ENCODE measurements at places on chromosomes 13 and 19.

DNA sequence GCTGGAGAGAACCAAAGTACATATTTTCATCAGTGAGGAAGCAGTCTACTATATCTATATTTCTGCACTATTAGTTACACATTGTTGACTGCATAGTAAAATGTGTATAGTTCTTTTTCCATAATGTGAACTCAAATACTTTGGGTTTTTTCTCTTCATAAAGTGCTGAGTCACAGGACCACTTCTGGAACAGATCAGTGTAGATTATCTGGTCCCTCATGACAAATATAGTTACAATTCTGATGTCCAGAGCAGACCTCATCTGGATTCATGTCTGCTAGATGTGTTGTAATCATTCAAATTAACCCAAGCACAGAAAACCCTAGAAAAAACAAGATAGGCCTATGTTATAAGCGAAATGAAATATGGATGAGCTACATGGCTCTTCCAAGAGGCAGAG, 171.4 kb downstream of the SUCLA2 start:
- DNase-seq = no peak

DNA sequence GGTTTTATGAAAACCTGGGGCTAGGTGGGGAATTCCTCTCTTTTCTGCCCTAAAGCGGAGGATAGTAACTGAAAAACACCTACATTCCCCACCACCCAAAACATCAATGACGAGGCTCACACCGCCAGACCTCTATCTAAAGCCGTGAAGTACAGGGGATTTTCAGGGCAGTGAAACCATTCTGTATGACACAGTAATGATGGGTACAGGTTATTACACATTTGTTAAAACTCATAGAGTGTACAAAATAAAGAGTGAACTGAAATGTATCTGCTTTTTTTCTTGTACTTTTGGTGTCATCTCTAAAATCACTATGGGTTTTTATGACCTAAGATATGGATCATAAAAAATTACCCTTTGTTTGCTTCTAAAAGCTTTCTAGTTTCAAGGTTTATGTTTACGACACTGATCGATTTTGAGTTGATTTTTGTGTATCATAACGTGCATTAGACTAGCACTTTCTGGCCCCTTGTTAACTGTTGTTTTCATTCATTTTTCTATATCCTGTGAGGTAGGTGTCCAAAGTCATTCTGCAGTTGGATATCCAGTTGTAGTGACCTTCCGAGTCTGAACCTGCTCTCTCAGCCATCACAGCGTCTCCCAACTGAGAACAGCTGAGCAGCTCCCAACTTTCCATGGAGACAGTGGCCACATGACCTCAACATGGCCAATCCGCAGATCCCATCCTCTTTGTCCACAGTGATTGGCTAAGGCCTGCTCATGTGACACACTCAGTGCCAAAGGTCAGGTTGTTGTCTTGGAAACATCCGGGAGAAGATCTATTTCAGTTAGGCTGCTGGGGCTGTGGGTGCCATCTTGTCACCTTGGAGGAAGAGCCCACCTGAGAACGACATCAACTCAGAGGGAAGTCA, 10.3 kb downstream of the MBD3L2B start:
- no peak for DNase-seq

- DNase-seq = no peak
These were observed 10.4 kb downstream of the CLASRP start for GRCh38 chr19:45049073-45049736.

- no peak for DNase-seq
These were observed 414.2 kb downstream of the KLF5 start for GRCh38 chr13:73473016-73473415.

DNA sequence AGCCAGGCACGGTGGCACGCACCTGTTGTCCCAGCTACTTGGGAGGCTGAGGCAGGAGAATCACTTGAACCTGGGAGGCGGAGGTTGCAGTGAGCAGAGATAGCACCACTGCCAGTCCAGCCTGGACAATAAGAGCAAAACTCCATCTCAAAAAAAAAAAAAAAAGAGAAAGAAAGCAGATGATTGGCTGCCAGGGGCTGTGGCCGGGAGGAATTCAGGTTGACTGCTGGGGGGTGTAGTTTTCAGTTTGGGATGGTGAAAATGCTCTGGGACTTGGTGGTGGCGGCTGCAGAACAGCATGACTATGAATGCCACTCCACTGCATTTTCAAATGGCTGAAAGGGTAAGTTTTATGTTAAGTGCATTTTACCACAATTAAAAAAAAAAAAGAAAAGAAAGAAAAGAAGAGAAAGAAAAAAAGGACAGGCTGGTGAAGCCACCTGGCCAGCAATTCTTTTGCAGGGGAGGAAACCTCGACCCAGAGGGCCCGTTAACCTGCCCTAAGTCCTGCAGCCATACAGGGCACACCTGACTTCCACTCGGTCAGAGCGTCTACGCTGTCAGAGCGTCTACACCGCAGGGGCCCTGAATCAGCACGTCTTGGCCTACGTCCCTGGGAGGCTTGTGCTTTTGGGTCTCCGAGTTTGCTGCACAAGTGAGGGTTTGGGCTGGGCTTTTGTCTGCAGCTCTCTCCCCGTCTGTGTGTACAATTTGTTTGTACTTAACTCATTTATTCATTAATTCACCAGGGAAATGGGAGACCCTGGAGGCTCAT, 3.6 kb downstream of the ISOC2 start:
- DNase-seq = no peak

DNA sequence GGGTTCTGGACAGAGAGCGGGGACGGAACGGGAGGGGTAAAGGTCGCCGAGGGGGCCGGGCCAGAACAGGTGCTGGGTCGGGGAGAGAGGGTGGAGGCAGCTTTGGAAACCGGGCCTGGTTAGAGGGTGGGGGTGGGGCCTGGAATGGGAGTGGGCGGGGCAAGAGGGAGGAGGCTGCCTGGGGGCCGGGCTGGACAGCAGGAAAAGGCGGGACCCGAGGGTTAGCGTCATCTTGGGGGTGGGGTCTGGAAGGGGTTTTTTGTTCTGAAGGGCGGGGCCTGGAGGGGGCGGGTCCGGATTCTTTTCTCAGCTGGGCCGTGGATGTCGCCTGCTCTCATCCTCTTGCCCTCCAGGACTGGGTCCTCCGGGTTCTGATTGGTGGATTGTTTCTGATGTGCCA, 4.3 kb upstream of the ZNF813 start:
- DNase-seq = no peak

GRCh38 chr19:55304279-55304978, 20.6 kb downstream of the BRSK1 start:
- no peak for DNase-seq

GRCh38 chr13:38401276-38401675, 51.6 kb downstream of the UFM1 start:
- no peak for DNase-seq

DNA sequence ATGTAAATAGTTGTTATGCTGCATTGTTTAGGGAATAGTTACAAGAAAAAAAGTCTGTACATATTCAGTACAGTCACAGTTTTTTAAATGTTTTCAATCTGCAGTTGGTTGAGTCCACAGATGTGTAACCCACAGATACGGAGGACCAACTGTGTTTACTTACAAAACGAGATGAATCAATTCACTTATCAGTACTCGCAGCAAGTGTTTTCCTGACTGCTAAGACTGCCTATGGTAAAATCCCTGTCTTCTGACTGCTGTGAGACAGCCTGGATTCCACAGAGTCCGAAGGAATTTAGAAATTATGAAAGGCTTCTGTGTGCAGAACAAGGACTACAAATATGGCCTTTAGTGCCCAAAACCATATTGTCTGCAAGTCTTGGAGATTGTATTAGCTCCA, 45.7 kb upstream of the C1QTNF9 start:
- no peak for DNase-seq

DNA sequence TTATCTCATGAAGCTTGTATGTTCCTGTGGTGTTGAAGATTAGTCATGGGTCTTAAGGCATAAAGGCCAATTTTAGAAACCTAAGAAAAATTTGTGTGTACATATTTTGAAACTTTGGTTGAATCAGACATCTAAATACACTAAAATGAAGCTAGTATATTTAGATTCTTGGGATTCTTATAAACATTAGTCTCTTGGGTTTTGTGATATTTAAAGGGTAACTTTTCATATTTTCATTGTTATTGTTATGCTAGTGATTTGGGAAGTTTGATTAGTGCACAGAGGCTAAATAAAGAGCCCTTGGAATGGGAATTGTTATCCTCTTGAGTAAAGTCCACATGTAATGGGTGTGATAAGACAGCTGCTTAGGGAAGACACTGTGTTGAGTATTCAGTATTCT, 24.5 kb downstream of the UBA2 start:
- DNase-seq = no peak

DNA sequence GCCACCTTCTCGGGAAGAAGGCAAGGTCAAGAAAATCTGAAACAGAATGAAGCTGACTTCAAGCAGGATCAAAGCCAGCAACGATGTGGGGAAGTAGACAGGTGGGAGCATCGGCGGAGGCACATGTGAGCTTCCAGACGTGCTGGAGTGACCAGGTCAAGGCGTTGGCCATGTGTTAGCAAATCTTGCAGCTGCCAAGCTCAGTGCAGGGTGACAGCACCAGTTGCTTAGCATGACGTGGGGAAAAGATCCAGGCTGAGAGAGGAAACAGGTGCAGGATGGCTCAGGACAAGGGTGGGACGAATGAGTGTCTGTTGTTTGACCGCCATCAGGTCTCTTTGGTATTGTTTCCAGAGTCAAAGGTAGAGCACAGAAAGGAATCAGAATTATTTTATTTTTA, 92.3 kb downstream of the TNFSF13B start:
- DNase-seq = no peak

DNA sequence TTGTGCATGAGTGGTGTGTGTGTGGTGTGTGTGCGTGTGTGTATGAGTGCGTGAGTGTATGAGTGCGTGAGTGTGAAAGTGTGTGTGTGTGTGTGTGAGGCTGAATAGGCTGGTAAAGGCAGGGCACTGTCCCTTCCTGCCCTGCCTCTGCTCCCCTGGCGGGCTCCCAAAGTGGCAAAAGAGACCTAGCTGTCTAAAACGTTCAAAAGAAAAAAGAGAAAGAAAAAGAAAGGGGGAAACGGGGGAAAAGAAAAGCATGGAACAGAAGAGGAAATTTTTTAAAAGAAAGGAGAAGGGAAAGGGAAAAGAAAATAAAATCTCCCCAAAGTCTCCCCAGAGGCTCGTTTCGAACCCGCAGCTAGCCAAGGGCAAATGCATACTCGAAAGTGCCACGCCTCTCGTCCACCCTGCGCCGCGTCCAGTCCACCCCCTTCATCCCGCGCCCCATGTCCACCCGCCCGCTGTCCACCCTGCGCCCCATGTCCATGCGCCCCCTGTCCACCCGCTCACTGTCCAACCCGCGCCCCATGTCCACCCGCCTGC, 37.0 kb upstream of the FLT1 start:
- no peak for DNase-seq

GRCh38 chr13:20472531-20472930, 53.1 kb downstream of the CRYL1 start:
- no peak for DNase-seq

DNA sequence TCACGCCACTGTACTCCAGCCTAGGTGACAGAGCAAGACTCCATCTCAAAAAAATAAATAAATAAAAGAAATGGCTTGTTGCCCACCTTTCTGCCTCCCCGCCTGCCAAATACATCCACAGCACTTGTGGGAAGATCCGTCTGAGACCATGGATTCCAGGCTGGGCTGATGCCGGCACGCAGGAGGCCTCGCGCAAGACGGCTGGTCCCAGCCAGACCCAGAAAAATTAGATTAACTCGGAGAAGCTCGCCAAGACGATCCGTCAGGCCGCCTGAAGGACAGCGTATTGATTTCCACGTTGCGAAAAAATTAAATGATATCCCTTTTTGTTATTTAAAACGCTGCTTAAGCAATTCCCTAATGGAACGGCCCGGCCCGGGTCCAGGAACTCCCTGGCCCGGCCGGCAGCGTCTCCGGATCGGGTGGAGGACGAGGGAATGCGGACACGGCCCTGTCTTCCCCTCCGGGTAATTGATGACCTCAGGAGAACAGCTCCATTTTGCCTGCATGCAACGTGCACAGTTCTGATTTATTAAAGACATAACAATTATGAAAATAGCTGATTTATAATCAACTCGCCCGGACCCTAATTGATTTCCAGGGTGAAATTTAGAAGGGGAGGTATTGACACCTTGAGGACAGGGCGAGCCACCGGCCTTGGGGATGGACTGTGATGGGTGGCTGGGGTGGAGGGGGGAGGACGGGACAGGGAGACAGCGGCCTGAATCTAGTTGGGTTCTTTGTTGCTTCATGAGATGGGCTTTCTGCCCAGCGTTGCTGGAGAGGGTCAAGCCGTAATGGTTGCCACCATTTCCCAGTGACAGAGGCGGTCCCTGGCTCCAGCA, 52.1 kb downstream of the ZNRF4 start:
- no peak for DNase-seq

GRCh38 chr19:54433697-54434096, 15.3 kb upstream of the LENG8 start:
- no peak for DNase-seq

DNA sequence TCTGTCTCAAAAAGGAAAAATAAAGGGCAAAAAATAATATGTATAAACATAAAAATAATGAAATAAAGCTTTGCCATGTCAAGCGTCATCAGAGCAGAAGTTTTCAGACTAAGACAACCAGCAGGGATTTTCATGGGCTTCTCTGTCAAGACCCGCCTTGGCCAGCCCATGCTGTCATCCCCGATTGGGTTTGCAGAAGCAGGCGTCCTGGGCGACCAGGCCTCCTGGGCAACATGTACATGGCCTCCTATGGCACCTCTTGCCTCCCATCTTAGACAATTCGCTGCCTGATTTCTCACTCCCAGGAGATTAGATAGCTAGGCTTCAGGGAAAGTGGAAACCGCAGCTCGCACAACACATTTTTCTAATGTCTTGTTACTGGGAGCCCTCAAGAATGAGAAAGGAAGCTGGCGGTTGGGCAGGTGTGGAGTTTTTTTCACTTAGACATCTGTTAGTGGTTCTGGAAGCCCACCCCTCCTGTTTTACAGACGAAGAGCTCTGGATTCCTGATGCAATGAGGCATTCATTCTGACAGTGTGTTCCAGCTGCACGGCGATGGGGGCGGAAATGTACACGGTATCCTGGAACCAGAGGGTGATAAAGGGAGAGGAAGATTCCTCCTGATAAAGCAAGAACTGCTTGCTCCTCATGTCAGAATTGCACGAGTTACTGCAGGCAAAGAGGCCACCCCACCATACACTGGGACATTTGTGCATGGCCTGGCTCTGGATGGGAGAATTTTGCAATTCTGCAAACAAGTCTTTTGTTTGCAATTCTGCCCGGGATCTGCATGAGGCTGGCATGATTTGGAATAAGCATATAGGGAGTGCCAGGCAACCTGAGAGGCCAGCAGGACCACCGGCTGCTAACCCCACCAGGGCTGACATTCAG, 47.4 kb upstream of the KATNAL1 start:
- no peak for DNase-seq

All from NCI-H1048 (cell line).